ENCODE measurements at places on chromosomes 6 and 20. TPM values are rescaled to one million over a fixed set of nuclear protein-coding genes. Genes with fewer than 3 reads are reported as not detected.
A peak's percentile ranks its signal among the peaks of the same experiment; 100 is the strongest.

GRCh38 chr20:48722737-48723191, 105.0 kb downstream of the PREX1 start:
- peak; percentile 72 for DNase-seq

DNA sequence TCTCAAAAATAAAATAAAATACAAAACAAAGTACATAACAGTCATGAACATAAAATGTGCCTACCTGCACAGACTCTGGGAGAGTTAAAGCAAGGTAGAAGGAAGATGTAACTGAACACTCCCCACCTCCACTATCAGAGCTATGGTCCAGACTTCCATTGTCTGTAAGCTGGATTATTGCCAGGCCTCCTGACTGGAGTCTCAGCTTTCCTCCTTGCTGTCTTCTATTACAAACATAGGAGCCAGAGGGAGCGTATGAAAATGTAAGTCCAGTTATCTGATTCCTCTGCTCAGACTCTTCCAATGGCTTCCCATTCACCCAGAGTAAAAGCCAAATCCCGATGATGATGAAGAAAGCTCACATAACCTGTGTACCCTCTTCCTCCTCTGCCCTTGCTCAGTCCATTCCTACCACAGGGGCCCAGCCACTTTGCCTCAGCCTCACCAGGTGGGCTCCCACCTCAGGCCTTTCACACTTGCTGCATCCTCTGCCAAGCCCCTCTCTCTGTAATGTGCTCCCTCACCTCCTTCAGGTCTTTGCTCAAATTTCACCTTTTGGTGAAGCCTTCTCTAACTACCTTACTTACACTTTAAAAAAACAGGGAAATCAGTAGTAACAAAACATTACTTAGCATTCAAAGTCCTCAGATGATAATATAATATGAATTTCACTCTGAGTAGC, 194.1 kb downstream of the RIMS1 start:
- no peak for DNase-seq

- DNase-seq: no peak
These were observed 4.6 kb upstream of the DST start for GRCh38 chr6:56647172-56647762.

Gene MEP1A
- not detected for total RNA-seq

DNA sequence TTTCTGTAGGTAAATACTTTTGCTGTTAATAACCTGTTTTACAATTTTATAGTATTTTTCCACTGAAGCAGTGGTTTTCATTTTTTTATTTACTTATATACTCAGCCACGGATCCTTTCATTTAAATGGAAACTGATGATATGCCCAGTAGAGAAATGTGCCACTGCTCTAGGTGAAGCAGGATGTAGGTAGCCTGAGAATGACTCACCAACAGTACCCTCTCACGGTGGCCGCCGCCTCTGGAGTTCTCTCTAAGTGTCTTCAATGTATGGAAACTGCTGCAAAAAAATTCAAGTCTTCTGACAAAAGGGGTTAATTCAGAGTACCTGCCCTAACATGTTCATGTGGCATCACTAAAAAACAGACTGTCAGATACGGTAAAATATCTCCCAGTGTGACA, 6.4 kb downstream of the EYA4 start:
- no peak for DNase-seq

GRCh38 chr20:8571611-8572010, 439.5 kb downstream of the PLCB1 start:
- DNase-seq: no peak

Gene IMPG1
- not detected for total RNA-seq

DNA sequence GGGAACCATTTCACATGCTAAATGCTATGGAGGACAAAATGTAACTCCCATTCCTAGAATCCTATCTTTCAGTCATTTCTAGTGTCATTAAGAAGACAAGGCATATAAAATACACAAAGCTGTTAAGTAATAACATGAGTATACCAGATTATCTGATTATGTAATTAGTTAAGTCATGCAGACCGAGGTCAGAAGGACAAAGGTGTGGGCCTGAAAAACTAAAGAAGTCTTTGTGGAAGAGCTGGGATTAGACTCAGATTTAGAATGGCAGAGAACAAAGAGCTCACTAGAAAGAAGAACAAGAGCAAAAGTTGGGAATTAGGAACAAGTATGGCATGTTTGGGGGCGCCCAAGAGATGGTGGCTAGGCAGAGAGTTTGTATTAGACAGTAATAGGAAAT, 37.0 kb downstream of the EFHC1 start:
- DNase-seq: no peak

DNA sequence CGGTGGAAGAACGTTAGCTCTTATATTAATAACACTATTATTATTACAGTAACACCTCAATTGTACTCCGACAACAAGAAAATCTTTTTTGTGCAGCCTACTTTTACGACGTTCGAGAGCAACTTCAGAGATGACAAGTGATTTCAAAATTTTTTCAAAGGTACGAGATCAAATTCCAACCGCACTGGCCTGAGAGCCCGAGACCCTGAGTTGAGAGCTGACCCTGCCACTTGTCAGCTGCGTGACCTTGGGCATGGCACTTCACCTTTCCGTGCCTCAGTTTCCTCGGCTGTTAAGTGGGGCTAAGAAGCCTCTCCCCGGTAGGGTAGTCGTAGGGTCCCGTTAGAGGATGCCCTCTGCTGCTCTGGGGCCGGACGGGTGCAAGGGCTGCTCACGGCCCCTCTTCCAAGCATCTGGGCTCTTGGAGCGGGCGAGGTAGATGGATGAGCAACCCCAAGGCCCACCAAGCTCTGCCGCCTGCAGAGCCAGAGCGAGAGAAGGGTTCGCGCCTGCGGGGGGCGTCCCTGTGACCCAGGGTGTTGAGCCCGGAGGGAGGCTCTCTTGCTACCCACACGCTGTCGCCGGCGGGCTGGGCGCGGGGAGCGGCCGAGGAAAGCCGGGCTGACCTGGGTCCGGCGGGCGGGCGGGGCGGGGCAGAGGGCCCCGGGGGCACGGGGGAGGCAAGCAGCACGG, 510 bp downstream of the NDRG3 start:
- peak; percentile 4 for DNase-seq

DNA sequence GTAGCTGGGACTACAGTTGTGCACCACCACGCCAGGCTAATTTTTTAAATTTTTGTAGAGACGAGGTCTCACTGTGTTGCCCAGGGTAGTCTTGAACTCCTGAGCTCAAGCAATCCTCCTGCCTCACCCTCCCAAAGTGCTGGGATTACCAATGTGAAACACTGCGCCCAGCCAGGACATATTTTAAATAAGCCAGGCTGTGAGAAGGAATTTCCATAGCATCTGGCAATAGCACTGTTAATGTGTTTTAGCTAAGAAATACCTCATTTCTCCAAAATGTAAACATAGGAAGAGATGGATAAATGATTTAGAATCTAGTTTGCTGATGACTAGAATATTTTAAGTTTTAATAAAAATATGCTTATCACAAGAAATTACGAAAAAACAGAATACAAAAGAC, 27.0 kb upstream of the SLA2 start:
- DNase-seq: no peak

DNA sequence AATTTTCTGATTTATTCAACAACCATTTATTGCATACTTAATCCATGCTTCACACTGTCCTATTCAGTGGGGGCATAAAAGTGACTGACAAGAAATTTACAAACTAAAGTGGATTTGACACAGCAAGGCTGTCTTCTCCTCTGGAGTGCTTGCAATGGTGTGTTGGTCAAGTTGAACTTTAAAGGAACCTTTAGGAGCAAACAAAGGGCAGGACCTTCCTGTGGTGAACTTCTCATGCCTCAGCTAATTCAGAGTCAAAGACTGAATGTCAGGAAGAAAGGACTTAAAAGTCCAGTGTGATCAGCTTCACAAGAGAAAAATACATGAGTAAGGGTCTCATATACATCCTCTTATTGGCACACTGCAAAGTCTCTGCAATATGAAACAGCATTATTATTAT, 60.8 kb upstream of the TENT5A start:
- DNase-seq: no peak

Gene BMP6
- 0.06 TPM for total RNA-seq

GRCh38 chr20:49074521-49074920, 28.4 kb downstream of the CSE1L start:
- DNase-seq: no peak

Gene ANKRD66
- total RNA-seq: not detected
